Activated T-helper 1 cell treated with Interleukin-2 at 50 U/mL for 16 hours (primary cell): ENCODE measurements at places on chromosomes 3 and 15.

DNA sequence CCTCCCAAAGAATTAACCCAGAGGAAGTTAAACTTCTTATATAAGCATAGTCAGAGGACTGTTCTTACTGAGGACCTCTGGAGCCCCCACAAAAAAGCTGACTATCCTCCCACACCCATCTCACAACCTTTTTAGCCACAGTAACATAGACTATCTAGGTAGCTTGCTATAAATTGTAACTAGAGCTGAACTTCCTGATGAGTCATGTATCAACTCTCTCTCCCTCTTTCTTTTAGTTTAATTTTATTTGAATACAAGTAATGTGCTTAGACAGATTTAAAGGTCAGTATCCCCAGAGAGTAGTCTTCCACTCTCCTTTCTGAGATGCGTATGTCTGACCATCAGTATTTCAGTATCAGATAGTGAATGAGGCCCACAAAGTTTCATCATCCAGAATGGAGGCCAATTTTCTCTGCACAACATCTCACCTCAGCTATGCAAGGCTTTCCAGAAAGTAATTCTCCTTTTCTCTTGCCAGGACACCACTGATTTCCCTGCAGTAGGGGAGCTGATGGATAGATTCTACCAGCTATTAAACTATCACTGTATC lies 104.0 kb upstream of the MYRIP start:
- no peak for DNase-seq

DNA sequence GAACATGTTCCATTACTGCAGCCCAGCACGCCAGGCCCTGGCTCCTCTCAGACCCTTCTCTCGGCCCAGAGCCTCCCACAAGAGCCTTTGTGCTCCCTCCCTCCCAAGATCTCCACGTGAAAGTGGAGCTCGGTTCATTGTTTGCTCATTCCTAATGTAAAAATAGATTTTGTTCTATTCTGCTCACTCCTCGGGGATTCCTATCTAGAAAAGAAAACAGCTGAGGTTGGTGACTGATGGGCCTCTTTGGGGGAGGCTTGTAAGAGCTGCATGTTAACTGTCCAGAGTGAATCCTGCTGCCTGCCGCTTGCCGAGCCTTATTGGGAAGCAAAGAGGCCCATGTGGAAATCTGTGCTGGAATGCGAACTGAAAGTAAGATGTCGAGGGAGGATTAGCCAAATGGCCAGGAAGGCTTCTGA lies 267.1 kb downstream of the LRTM1 start:
- DNase-seq: no peak

DNA sequence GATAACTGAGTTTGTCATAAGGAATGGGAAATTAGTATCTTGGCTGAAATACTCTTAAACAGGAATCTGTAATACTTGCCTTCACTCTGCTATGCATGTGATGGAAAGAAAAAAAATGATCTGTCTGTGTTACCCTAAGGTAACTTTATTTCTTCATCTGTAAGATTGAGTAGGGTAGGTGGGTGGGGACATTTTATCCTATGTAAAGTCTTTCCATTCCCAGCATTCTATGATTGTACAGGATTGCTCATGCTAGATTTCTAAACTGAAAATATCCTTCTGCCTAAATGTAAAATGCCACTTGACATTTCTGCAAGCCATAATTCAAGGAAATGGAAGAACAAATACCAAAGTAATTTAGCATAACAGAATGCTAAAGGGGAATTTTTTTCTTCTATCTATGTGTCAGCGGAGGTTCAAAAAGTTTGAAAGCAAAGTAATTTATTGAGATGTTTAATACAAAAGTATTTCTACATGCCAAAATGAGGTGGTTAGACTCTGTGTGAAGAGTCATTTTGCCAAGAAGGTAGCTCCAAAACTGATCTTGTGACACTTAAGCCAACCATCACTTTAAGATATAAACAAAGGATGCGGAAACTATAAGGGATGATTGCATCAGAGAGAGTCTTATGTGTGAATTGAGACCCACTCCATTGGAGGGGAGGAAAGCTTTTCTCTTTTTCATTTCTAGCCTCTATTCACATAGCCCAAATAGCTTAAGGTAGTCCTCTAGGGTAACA lies 46.6 kb upstream of the SERPINI2 start:
- no peak for DNase-seq

DNA sequence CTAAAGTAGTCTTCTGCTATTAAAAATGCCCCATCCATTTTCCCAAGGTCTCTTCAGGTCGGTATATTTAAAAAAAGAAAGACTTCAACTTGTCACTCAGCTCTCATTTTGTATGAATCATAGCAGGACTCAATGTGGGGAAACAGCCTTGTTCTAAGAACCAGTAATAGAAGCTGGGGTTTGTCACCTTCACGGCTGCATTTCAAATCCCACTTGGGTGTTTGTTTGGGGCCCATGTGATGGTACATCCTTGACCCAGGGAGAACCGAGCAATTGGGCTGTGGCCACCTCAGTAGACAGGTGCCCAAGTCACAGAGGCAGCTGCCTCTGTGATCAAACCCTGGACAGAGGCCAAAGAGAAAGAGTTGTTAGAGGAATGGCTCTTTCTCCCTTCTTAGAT lies 70.3 kb upstream of the ARL8B start:
- DNase-seq: no peak
